ENCODE measurements at places on chromosomes 7 and 10.

DNA sequence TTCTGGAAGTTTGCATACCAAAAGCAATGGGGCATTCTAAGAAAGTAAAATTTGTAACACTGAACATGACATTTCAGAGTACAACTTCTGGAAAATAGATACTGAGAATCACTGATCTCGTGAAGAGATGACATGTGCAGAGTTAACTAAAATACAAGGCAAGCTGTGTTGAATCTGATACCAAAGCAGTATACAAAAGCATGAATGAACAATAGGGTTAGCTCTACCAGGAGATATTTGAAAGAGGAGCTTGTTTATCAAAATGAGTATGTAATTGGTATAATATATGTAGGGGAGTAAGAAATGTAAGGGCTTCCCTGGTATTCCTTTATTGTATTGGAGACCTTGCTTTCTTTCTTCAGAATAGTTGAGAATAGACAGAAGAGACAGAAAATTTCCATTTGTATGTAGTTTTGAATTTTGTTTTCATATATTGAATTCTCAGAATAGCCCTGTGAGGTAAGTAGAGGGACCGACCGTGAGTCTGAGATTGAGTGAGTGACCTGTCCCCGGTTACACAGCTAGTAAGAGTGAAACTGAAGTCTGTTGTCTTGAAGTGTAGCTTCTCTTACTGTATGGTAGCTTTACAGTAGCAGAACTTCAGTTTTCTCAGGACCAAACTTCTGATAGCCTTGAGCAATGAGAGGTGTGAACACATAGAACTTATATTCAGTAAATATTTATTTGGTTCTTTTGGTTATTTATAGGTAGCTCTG, 5.0 kb downstream of the HBP1 start:
- DNase-seq, result no peak

DNA sequence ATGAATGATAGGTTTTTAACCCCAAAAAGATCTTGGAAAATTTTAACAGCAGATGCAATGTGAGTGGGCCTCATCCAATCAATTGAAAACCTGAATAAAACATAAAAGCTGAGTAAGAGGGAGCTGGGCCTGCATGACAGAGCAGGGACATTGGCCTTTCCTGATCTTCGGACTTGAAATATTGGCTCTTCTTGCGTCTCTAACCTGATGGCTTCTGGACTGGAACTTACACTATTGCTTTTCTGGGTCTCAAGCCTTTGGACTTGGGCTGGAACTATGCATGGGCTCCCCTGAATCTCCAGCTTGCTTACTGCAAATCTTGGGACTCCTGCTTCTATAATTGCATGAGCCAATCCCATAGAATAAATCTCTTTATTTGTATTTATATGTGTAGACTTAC, 9.0 kb downstream of the A1CF start:
- DNase-seq, result no peak

- DNase-seq, result no peak
Observed at GRCh38 chr7:27097686-27098577, 2.1 kb upstream of the HOXA1 start.

GRCh38 chr10:86139066-86139657, 227.4 kb downstream of the GRID1 start:
- DNase-seq, result peak; percentile 63

DNA sequence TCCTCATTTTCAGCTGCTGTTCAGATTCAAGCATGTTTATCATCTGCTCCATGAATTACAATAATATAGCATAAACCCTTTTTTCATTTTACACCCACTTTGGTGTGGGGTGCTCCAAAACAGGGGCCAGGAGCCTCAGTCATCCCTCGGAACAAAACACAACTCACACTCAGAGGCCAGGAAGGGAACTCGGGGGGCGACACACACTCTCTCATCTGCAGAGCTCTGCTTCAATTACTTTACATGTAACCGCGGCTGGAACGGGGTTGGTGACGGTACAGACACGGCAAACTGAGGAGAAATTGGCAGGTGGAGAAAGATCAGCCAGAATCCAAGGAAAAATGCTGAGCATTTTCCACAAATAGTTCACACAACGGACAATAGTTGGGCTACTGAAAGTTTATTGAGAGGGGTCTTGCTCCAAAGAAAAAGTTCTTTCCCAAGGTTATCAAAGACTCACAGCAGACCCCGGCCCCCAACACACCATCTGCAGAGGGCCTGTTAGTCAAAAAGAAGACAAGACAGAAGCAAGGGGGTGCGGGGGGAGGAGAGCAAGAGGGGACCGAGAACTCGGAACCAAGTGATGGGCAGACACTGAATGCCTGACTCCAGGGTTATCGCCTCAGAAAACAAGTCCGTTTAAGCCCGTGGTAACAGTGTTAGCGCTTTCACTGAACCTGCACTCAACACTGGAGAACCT, 20.5 kb downstream of the DIP2C start:
- no peak for DNase-seq

- DNase-seq, result no peak
Observed at GRCh38 chr7:20786421-20786778, 286 bp downstream of the SP8 start.

DNA sequence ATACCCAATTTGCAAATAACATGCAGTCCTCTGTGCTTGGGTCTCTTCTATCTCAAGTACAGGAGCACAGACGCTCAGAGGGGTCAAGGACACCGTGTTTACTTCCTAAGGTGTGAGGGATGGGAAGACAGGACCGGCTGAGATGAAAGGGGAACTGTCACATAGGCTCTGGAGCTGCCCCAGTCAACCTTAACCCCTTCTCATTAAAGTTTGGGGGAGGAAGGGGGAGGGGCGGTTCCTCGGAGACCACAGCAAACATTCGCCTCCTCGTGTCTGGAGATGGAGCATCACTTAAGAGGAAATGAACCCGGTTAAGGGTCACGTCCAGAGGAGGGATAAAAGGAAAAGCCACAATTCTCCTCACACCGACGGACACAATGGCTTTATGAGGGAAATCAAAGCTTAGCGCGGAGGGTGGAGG, 1.1 kb downstream of the SH3PXD2A start:
- DNase-seq, result peak; percentile 30

DNA sequence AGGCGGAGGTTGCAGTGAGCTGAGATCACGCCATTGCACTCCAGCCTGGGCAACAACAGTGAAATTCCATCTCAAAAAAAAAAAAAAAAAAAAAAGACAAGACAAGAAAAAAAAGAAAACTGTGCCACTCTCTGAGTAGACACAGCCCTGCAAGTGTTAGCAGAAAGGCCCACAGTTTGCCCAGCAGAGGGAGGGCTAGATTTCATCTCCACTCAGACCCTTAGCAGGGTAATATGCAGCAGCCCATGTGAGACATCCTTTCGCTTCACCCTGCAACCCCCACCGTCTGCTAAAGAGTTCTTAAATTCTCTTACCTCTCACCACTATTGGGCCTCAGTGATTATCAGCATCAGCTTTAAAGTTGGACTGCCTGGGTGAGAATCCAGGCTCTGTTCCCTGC, 38.2 kb downstream of the CTNNA3 start:
- no peak for DNase-seq

- DNase-seq, result peak; percentile 24
Observed at GRCh38 chr7:157905651-157906461, 569.1 kb downstream of the DNAJB6 start.

- no peak for DNase-seq
Observed at GRCh38 chr7:40833888-40834234, 699.1 kb downstream of the SUGCT start.

DNA sequence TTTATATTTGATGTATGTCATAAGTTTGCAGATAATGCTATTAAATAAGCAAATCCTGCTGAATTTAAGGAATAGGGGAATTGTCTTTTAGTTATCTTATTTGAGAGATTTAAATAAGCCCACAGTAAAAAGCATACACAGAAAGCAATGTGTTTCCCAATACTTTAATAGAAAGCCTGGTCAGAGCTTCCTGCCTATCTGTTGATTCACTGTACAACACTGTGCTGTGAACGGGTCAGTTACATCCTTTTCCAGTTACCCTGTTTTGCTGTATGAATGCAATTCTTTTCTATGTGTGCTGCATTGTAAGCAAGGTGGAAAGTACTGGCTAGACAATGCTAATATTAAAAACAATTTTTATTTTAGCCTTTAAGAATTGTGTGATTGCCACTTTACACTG, 81.2 kb downstream of the ANKRD7 start:
- DNase-seq, result no peak

DNA sequence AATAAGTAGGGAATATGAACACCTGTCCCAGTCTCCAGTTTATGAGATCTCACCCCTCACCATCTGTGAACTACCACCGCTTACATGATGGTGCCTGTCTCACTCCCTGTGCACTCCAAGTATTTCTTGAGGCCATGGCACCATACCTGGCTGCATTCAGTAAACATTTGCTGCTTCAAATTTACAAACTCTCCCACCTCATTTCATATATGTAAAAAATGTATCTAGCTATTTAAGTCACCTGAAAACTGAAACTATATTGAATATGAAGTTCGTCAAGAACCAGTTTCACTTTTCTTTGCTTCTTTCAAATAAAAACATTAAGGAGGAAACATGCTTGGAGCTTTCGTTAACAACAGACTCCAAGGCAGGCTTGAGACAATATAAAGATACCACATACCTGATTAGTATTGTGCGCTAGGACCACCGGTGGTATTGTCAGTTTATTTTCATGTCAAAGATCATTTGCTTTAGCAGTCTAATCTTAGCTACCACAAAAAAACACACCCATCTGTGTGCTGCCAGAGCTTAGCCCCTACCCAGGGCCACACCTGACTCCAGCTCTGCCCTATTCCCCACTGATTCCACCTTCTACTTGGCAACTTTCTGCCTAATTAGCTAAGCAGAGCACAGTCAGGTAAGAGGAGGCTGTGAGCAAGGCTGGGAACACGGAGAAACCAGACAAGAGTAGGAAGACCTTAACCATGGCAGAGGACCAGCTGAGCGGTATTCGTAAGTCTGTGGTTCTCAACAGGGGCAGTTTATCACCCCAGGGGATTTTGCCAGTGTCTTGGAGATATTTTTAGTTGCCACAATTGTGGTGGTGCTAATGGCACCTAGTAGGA, 92.0 kb downstream of the ZFAND4 start:
- no peak for DNase-seq

- DNase-seq, result no peak
Observed at GRCh38 chr7:124702385-124702784, 63.2 kb downstream of the GPR37 start.

DNA sequence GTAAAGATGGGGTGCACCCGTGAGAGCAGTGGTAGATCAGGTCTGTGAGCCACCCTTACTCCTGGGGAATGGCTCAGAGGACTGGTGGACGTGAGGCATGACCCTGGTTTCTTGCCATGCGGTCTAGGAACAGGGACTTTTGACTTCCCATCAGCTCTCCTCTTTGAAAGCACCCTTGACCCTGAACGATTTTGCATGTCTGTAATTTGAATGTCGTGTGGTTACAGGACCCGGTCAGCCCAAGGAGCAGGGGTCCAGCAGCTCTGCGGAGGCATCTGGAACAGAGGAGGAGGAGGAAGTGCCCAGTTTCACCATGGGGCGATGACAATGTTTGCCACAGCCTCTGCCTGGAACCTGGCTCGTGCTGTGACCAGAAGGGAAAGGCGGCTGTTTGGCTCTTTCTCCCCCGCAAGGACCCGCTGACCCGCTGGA, 8.6 kb upstream of the ORAI2 start:
- no peak for DNase-seq

GRCh38 chr7:110918949-110919548, 171.9 kb upstream of the LRRN3 start:
- no peak for DNase-seq

- no peak for DNase-seq
Observed at GRCh38 chr7:14754631-14755030, 147.9 kb downstream of the DGKB start.

DNA sequence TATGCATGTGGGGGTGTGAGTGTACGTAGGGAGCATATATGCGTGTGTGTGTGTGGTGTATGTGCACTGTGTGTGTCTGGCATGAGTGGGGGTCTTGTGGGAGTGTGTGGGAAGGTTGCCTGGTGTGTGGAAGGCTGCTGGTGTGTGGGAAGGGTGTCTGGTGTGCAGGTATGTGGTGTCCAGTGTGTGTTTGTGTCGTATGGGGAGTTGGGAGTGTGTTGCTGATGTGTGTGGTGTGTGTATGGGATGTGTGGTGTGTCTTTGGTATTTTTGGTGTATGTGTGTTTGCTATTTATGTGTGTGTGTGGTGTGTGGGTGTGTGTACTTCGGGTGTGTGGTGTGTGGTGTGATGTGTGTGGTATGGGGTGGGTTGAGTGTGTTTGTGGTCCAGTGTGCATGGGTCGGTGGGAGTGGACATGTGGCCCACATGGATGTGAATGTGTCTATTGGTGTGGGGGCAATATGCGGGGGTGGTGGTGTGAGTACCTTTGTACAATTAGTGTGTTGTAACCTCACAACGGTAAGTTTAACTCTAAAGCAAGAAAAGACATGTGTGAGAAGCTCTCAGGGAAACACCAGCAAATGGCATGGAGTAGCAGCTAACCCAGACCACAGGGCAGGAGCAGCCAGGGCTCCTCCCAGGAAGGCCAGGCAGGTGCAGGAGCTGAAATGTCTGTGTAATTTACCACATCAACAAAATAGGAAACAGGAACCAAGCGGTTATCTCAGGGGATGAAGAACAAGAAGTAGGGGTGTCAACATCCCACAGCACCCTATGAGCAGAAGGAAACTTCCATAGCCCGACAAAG, 11.9 kb downstream of the ANTXRL start:
- no peak for DNase-seq

DNA sequence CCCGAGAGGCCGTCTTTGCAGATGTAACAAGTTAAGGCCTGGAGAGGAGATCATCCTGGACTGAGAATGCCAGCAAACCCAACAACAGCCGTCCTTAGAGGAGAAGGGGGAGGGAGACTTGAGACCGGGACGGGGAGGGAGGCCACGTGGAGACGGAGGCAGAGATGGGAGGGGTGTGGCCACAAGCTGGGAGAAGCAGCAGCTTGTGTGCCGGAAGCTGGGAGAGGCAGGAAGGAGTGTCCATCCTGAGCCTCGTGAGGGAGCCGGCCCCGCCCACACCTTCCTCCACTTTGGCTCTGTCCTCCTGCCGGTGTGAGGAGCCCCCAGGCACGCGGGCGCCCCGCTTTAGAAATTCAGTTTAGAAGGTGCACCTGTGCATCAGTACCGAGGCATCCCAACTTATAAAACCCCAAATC, 95.7 kb downstream of the DNAJB6 start:
- peak; percentile 91 for DNase-seq

GRCh38 chr7:88661921-88662320, 97.6 kb upstream of the ZNF804B start:
- DNase-seq, result no peak

DNA sequence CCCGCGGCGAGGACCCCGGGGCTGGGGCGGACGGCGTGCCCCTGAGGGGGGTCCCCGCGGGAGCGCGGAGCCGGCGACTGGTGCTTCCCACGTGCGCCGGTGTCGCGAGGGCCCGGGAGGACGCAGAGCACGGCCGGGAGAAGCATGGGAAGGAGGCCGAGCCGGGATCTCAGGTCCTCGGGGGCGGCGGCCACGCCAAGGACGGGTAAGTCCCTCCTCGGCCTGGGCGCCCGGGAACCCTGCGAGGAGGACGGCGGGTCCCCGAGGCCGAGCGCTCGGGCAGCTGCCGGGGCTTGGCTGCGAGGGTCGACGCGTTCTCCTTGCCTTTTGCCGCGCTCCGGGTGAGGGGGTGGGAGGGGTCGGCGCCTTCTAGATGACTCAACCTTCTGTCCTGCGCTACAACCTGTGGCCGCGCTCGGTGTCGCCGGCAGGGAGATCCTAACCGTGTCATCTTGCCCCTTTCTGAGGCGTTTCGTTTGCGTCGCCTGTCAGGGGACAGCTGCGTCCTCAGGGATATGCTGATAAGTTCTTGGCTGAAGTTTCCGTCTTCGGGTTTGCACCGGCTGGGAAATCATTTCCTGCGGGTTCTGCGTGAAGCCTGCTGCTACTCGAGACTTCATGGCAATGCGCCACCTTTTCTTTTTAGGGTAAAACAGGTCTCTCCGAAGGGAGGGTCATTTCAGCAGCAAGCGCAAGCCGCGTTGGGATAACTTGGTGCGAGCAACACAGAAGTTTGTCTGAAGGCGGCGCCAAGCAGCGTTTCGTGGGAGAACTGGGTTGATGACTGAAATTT, 529 bp downstream of the TASOR2 start:
- peak; percentile 37 for DNase-seq

All from WERI-Rb-1 (cell line).